NCI-H226 (cell line): ENCODE measurements at places on chromosomes 1 and 21.

- no peak for DNase-seq
Measured at GRCh38 chr1:7198664-7199063, 413.4 kb downstream of the CAMTA1 start.

- no peak for DNase-seq
Measured at GRCh38 chr1:7524341-7525337, 246.5 kb upstream of the VAMP3 start.

DNA sequence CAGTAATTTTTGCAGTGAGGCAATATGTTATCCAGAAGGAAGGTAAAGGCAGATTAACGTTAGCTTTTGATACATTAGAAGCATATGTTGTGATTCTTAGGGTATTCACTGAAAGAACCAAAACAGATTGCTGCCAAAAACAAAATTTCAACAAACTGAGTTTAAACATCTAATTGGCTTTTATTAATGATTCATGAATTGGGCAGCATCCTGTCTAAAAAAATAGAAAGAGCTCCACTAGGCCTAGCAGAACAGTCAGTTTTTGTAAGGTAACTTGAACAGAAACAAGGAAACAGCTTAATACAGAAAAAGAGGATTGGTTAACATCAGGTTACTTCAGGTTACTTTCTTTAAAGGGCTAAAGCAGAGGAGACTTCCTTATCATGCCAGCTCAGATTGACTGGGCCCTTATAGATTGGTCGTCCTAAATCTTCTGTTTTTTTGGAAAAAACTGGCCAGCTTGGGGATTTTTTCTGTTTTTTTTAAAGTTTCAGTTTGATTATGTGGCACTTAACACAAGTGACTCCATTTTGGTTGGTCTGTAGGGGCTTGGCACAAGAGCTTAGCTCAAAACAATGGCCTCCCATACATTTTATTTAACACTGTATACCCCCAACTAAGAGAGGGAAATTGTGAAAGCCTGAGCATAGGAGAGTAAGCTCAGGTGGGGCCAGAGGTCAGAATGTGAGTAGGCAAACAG is 36.8 kb upstream of the GALNT2 start:
- no peak for DNase-seq

DNA sequence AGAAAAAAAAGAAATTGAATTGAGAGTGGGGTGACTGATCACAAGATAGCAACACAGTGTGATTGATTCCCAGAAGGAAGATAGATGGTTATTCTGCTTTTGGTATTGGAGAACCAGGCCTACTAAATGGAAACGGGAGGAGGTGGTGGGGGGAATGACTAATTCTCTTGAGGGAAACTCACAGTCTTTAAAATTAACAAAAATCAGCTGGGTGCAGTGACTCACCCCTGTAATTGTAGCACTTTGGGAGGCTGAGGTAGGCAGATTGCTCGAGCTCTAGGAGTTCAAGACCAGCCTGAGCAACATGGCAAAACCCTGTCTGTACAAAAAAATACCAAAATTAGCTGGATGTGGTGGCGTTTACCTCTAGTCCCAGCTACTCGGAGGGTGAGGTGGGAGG is 134.6 kb upstream of the PDE4B start:
- DNase-seq, result no peak

GRCh38 chr1:117284399-117285215 is 73.9 kb upstream of the VTCN1 start:
- DNase-seq, result no peak

- DNase-seq, result no peak
Measured at GRCh38 chr1:172600615-172601014, 58.3 kb upstream of the FASLG start.

DNA sequence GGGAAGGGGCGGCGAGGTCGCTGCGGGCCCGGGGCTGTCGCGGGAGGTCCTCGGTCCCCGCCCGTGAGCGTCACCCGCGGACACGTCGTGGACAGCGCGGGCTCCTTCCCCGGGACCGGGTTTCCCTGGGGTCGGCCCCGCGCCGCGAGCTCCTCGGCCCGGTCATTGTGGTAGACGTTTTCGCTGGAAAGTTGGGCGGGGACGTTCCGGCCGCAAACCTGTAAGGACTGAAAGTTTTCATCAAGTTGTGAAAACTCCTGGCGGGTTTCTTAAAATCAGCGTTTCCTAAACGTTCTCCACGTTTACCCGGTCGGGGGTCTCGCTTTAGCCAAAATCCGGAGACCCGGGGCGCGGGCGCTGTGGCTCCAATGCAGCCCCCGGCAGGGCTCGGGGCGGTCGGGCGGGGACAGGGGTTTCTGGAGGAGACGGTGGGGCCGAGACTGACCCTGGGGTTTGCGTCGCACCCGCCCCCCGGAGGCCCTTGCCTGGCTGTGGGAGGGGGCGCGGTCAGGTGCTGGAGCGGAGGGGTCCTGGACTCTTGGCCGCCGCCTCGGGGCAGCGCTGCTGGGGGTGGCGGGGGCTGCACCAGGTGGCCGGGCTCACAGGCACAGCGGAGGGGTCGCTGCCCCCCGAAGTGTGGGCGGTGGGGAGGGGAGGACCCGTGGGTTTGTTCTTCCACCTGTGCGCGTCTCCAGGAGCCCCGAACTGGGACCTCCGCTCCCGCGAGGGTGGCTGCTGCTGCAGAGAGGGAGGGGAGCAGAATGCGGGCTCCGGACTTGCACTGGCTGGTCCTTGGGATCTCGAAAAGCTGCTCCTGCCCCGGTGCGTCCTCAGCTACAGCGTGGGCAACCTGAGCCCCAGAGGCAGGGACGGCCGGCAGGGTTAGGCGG is 827 bp downstream of the PRKCZ start:
- no peak for DNase-seq

DNA sequence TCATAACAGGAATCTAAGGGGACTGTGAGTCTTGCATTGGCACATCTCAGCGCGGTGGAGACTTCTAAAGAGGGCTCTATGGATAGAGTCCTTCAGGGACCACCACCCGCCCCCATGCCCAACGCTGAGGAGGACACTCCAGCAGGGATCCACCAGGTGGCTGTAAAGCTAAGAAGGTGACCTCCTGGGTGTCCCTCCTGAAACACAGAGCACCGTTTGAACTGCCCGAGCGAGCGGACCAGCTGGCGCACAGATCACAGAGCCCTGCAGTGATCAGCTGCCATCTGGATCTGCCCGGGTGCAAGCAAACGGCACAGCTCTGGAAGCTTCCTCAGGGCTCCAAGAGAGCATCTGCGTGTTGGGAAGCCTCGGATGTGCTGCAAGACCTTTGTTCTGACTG is 51.3 kb upstream of the LYST start:
- no peak for DNase-seq

DNA sequence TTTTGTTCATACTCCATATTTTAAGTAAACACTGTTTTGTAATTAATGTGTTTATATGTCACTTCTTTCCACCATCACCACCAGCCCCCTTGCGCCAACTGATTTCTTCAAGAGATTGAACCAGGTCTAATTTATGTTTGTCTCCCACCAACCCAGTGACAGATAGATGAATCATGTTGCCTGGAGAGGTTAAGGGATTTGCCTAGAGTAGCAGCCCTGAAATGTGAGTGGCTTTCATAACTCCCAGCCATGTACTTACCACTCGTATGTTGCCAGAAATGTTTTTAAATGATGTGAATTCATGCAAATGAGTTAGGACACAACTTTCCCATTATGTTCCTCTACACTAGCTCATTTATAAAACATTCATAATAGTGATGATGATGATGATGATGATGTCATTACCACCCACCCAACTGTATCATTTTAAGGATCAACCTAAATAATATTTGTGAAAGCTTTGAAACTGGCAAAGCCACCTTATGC is 86.9 kb downstream of the LRRC8D start:
- peak; percentile 82 for DNase-seq

GRCh38 chr1:64848803-64849202 is 103.9 kb downstream of the RAVER2 start:
- DNase-seq, result no peak

GRCh38 chr1:197954718-197955418 is 37.7 kb downstream of the LHX9 start:
- DNase-seq, result no peak

- no peak for DNase-seq
Measured at GRCh38 chr1:67004176-67004575, 49.8 kb downstream of the SLC35D1 start.

DNA sequence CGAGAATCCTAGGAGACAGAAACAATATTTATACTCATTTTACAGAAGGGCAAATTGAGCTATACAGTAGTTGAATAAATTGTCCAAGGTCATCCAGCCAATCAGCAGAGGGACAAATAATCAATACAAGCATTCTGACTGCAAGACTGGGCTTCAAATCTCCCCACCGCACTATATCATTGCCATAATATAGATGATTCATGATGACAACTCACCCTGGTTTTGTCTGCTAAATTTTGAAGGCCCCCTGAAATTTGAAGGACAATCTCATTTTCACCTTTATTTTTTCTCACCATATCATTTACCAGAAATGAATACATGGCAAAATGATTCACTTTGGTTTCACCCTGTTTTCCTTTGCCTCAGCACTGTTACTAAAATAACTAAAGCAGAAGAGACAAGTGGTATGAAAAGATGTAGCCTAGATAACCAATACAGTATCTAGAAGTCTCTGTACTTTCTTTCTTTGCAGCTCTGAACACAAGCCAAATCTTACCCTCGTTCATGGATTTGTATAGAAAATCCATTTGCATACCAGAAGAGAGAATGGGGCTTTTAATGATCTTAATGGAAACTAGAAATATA is 292.5 kb downstream of the TTLL7 start:
- no peak for DNase-seq

GRCh38 chr1:30040081-30041019 is 683.0 kb downstream of the MATN1 start:
- no peak for DNase-seq

DNA sequence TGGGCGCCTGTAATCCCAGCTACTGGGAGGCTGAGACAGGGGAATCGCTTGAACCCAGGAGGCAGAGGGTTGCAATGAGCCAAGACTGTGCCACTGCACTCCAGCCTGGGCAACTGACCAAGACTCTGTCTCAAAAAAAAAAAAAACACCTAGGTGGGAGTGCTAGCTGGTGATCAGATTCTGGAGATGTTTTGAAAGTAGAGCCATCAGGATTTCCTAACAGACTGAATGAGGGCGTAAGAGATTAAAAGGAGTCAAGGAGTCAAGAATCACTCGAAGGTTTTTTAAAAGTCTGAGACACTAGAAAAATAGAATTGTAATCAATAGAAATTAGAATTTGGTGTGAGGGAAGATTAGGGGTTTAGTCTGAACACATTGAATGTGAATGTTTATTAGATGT is 73.8 kb downstream of the HSF2BP start:
- DNase-seq, result peak; percentile 48

GRCh38 chr1:222777463-222777862 is 37.4 kb upstream of the DISP1 start:
- peak; percentile 8 for DNase-seq

- DNase-seq, result no peak
Measured at GRCh38 chr1:40803902-40804301, 20.3 kb downstream of the KCNQ4 start.

- DNase-seq, result no peak
Measured at GRCh38 chr1:233869680-233870079, 34.8 kb upstream of the SLC35F3 start.

DNA sequence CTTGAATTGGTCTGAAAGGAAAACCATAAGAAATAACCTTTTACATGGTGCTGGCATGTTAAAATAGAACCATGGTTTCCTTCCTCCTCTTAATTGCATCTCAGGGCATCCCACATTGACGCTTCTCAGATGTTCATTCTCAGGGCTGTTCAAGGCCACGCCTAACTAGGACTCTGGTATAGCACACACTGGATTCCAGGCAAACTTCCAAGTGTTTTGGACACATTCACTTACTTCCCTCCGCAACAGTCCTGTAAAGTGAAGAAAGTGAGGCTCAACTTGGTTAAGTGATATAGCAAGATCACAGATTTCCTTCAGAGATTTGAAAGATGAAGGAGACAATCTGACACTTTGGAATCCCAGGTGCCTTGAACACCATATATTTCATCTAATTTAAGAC is 244.8 kb downstream of the DUSP10 start:
- DNase-seq, result no peak

DNA sequence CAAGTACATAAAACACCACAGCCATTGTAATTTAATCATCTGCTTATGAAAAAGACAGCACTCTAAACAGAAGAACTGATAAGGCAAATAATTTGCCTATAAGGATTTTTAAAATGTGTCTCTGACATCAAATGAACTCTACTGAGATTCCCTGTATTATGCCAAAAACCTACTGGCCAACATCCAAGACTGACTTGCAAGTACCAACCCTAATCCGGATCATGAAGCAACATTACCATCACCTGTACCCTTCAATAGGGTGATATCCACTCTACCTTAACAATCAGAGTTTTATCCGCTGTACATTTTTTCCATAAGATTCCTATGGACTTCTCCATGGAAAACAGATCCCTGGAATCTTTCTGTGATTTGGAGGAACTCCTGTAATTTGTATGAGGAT is 4.6 kb downstream of the RGS7 start:
- no peak for DNase-seq

GRCh38 chr1:208054911-208055379 is 144.0 kb upstream of the CD34 start:
- no peak for DNase-seq

GRCh38 chr1:234730475-234730769 is 120.4 kb upstream of the IRF2BP2 start:
- DNase-seq, result no peak

DNA sequence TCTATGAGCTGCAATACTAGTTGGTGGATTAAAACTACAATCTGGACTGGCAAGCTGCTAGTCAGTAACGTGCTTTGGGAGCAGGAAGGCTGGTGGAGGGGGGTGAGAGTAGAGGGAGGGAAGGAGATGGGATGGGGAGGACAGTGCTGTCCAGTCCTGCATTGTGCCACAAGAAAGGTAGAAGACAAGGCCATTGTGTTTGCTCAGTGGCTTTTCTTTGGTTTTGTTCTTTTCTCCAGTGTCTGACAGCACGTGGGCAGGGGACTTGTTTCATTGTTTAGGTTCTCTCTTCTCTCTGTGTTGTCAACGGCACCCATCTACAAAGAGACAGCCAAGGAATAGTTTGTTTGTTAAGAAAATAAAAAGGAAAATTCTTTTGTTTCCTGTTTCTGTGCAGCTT is 362.8 kb upstream of the PLXNA2 start:
- DNase-seq, result no peak

DNA sequence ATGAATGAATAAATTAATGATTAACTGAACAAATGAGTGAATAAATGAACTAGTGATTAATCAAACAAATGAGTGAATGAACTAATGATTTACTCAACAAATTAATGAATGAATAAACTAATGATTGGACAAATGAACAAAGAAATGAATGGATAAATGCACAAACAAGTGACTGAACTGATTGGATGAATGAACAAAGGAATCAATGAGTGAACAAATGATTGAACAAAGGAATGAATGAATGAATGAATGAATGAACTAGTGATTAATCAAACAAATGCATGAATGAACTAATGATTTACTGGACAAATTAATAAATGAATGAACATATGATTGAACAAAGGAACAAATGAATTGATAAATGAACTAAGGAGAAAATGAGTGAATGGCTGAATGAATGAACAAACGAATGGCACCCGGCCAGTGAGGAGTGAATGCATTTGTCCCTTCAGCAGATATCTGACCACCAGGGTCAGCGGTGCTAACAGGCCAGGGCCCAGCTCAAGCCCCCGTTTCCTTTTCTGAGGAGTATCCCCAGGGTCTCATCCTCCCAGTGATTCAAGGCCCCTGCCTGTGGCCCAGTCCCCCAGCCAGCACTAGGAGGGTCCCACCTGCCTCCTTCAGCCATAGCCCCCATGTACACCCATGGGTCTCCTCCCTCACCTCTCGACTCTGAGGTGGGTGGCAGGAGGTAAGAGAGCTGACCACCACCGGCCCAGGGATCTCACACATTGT is 49.9 kb downstream of the WNT9A start:
- DNase-seq, result no peak

GRCh38 chr21:25313829-25314228 is 293.5 kb downstream of the MRPL39 start:
- DNase-seq, result peak; percentile 26
